ENCODE measurements at places on chromosomes 1 and 21.

- no peak for DNase-seq
Observed at GRCh38 chr1:8465692-8466091, 147.8 kb downstream of the SLC45A1 start.

- DNase-seq: no peak
Observed at GRCh38 chr1:19067182-19067911, 110.9 kb upstream of the IFFO2 start.

- DNase-seq: no peak
Observed at GRCh38 chr21:38664841-38665240, 140.9 kb upstream of the ETS2 start.

GRCh38 chr21:36846631-36847030, 119.8 kb downstream of the HLCS start:
- DNase-seq: no peak

DNA sequence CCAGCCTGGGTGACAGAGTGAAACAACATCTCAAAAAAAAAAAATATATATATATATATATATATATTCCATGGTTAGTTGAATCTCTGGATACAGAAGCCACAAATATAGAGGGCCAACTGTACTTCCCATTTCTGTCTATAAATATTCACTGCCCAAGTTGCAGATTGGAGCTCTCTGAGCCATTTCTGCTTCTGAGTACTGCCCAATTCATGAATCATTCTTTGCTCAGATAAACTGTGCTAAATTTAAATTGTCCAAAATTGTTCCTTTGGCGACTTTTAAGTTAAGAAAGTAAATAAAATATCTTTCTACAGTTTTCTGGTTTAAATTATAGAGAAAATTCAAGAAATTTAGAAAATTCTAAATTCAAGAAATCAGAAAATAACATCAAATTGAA, 23.2 kb upstream of the C1orf146 start:
- DNase-seq: no peak

DNA sequence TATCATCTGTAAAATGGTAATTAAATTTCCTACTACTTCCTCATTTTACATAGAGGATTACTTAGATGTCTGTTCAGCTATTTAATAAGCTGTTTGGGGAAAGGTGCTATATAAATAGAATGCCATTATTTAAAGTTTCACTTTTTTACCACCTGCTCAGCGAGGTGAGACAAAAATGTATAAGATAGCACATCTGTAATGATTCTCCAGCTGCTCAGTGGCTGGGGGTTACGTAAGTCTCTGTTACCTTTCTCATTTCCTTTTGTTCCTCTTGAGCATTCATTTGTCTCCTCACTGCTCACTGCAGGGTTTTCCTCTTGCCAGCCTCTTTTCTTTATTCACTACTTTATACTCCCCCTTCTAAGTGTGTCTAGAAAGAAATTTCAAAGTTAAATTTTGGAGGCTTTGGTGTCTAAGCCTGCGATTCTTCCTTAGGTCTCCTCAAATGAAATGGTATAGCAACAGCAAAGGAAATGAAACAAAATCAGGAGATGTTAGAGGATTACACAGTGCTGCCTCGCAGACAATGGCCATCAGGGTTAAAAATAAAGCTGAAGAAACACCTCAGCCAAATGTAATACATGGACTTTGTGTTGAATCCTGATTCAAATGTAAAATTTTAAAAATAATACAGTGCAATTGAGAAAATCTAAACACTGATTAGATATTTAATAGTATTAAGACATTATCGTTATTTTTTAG, 6.8 kb downstream of the RGS8 start:
- DNase-seq: no peak

- no peak for DNase-seq
Observed at GRCh38 chr1:204697893-204698292, 12.4 kb upstream of the LRRN2 start.

DNA sequence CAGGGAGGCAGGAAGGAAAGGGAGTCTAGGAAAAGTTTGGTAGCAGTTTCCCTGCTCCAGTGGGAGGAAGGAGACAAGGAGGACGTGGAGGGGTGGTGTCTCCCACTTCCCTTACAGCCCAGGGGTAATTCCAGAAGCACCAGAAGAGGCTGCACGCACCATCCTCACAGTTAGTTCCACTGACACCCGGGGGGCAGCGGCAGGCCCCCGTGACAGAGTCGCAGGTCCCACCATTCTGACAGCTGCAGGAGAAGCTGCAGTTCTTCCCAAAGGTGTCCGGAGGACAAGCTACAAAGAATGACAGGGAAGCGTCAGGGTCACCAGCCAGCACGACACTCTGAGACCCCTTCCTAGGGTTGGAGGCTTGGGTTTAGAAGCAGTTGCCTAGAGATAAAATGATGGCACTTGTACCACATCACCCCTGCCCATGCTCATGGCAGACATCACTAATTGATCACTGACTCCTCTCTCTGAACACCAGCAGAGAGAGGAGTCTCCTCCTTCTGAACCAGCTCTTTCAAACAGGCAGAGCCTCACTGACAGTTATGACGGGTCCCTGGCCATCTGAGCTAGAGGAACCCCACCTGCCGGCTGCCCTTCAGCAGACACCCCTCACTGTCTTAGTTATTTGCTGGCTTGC, 53.3 kb downstream of the ARHGEF16 start:
- no peak for DNase-seq

- DNase-seq: peak; percentile 54
Observed at GRCh38 chr1:228664399-228664914, 70.8 kb upstream of the RHOU start.

DNA sequence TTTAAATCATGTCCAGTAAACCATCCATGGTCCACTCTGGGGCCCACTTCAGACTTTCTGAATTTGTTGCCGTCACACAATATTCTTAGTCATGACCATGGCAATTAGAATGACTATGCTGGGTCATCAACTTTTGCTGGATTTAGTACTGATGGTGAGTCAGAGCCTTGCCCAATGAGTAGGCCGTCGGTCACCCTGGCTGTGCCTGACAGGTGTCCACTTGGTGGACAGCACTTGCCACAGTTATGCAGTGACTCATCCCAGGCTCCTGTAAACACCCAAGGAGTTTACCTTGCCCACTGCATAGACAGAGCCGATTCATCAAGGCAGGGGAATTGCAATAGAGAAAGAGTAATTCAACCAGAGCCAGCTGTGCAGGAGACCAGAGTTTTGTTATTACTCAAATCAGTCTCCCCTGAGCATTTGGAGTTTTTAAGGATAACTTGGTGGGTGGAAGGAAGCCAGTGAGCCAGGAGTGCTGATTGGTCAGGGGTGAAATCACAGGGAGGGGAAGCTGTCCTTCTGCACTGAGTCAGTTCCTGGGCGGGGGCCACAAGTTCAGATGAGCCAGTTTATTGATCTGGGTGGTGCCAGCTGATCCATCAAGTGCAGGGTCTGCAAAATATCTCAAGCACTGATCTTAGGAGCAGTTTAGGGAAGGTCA, 333.8 kb downstream of the PTPRU start:
- DNase-seq: no peak

- DNase-seq: no peak
Observed at GRCh38 chr1:187624812-187625545, 796.2 kb downstream of the PLA2G4A start.
